ENCODE measurements at places on chromosomes 13 and 19.

GRCh38 chr13:75217949-75218348 lies 264.0 kb downstream of the TBC1D4 start:
- DNase-seq = no peak

- no peak for DNase-seq
Observed at GRCh38 chr13:100091391-100091790, 2.5 kb downstream of the PCCA start.

DNA sequence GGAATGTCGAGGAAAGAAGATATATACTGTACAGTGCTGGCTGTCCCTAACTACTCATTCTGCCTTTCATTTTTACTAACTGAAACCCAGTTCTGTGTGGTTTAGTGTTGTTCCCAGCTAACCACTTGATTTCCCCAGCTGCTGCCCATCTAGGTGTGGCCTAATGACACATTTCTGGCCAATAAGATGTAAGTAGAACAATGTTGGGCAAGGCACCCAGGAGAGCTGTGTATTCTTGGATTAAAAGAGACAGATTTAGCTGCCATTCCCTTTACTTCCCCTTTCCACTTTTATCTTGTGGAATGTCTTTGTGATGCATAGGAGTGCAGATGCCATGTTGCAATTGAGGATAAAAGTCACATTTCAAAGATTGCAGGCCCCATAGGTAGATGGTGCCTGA lies 28.3 kb upstream of the PCDH9 start:
- no peak for DNase-seq

GRCh38 chr19:45663800-45664199 lies 4.2 kb upstream of the GIPR start:
- no peak for DNase-seq

DNA sequence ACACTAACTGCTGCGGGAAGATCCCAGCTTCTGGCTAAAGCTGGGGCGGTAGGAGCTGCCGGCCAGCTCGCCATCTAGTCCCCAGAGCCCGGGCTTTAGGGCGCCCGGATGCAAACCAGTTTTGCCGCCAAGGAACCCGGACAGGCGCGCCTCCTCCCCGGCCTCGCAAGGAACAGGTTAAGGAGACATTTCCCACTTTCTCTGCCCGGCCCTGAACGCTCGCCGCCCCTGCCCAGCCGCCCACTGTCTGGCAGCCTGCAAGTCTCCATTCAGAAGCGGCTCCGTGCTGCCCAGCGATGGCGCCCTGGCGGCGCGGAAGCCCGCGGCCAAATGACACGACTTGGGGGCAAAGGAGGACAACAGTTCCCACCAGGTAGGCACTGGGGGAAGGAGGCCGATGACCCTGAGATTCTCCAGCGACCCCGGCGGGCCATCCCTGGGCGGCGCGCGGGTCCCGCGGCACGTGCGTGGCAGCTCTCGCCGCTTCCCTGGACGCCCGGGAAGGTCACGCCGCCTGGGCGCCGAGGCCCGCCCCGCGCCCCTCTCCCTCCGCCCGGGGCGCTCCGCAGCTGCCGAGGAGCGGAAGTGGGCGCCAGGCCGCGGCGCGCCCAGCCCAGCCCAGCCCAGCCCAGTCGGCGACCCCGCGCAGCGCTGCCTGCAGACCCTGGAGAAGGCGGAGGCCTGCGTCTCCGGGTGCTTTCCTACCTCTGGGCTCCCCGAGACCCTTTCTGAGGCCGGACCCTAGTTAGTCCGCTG lies 42.2 kb upstream of the HNRNPA1L2 start:
- DNase-seq = no peak

DNA sequence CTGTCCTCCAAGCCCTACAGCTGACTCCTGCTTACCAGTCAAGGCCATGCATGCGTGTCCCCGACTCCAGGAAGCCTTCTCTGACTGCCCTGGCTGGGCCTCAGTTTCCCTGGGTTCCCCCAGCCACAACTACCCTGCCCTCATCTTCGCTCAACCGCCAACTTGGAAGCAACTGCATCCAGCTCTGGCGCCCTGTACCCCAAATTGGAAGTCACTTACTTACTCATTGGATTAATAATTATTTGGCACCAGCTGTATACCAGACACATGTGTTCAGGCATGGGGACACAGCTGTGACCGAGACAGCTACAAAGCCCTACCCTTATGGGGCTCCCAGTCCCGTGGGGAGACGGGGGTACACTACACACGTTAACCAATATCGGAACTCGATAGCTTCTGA lies 10.9 kb upstream of the SEMA6B start:
- DNase-seq = no peak

DNA sequence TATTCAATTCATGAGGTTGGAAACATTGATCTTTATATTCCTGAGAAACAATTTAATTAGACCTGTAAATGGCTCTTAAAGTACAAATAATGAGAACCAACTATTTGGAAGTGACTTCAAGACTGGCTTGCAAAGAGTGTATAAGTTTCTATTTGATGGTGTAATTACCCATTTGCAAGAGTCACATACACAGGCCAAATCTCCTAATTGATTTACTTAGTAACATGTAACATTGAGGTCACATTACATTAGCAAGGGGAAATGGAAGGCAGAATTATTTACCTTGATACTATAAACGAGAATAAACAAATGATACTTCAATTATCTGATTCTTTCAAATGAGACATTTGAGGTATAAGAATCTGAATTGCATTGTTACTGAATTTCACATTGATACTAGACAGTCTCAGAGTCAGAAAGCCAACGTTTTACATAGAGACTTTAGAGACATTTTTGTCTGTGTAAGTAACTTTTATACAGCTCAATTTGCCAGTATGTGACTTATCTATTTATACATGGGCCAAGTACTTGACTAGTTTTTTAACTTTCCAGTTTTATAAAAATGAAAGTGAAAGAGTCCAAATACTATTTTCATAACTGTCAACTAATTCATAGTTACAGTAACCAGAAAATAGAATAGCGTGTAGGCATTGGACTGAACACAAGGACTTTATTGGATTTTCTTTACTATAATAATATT lies 95.6 kb upstream of the RFC3 start:
- DNase-seq = no peak

- DNase-seq = no peak
Observed at GRCh38 chr13:48487968-48488367, 44.9 kb downstream of the RCBTB2 start.

- no peak for DNase-seq
Observed at GRCh38 chr19:810077-810855, 11.5 kb downstream of the PLPPR3 start.

DNA sequence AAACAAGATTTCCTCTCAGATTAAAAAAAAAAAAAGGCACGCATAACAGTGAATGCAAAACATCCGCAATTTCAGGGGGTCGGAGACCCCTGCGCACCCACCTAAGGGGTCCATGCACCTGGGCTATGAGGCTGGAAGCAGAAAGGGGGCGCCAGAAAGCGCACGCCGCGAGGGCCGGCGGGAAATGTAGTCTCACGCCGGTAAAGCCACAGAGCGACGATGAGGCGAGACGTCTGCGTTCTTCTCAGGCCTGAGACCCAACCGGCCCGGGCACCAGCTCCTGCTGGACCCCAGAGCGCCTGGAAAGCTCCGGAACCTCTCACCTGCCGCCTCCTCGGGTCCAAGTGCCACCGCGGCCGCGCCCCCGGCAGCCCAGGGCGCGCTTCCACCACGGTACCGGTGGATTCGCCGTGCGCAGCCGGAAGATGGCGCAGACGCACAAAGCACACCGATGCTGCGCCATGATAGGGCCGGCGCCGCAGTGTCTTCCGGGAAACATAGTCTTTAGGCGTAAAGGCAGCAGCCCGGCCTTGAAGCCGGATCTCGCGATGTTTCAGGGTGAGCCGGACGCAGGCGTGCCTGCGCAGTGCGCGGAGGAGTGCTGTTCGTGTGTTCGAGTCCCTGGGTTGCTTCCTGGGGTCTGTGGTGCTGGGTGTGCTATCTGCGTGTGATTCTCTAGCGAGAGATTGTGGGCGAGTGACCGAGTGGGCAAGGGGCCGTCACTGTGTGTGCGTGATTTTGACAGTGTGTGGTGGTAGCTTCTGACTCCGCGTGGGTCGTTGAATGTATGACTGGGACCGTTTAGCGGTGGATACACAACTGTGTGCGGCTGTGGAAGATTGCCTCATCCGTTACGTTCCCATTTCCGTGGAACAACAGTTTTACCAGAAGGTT lies at the start of gene ZNF582:
TSS of gene ZNF582 (minus strand) at position 416 of the 894 bp plus-strand sequence. CDS start 1,782 bp downstream, outside the sequence.
- peak; percentile 84 for DNase-seq

DNA sequence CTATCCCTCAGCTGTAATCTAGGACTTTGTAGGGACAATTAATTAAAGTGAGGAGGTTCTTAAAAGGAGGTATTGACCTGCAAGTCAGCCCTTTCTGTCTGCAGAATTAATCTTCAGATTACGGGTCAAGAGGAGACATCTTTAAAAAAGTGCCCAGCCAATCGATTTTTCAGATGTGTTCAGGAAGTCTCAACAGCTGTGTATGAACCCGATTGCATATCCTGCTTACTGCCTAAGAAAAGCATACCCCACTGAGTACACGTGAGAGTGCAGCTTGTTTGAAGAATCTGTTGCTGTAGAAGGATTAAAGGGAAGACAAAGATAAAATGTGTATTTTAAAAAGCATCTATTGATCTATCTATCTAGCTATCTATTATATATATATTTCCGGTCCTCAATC lies 1194.5 kb downstream of the UQCRFS1 start:
- DNase-seq = no peak

- no peak for DNase-seq
Observed at GRCh38 chr19:14404312-14404711, 14.8 kb downstream of the DDX39A start.

DNA sequence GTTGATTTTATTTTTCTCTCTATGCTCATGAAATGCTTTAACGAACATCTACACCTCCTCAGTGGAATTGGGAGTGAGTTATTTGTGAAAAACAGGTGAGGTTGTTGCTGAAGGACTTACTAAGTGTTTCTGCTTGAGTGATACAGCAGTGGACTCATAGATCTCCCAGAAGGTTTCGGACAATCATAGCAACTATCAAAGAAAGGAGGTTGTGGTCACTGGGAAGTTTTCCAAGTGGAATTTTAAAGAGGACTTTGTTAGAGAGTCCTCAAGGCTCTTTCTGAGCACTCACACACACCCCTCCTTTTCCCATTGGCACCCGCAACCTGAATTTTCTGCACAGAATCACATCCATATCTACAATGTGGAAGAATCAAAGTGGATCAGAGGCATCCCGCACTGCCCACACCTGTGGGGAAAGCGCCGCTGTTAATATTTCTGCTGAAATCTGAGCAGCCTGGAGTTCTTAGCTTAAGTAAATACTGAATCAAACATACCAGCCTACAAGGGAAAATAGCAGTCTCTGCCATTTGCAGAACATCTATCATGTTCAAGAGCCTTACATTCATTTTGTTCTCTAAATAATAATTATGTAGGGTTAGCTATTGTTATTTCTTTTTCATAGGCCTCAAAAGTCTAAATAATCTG lies 719.4 kb downstream of the DIAPH3 start:
- DNase-seq = no peak

GRCh38 chr19:37928527-37929286 lies 21.7 kb downstream of the SIPA1L3 start:
- no peak for DNase-seq

- no peak for DNase-seq
Observed at GRCh38 chr19:11338121-11338520, 1.3 kb downstream of the RAB3D start.

GRCh38 chr13:50244355-50244712 lies 229.1 kb downstream of the KCNRG start:
- no peak for DNase-seq

- DNase-seq = peak; percentile 75
Observed at GRCh38 chr19:46748325-46749109, 2.3 kb upstream of the STRN4 start.

DNA sequence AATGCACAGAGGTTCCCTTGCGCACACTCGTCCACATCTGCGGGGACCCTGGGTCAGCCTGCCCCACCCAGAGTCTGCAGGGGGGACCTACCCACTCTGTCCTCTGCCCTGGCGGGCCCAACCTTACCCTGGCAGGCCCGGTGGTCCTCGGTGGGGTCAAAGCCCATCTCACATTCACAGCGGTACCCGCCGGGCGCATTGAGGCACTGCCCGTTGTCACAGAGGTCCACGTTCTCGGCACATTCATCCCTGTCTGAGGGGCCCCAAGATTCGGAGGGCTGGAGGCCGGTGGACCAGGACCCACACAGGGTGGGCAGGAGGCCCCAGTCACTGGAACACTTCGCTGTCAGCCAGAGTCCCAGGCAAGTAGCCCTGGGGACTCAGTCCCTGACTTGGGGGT lies 38.5 kb downstream of the FBN3 start:
- DNase-seq = no peak

GRCh38 chr13:80633251-80633650 lies 292.3 kb upstream of the SPRY2 start:
- no peak for DNase-seq

DNA sequence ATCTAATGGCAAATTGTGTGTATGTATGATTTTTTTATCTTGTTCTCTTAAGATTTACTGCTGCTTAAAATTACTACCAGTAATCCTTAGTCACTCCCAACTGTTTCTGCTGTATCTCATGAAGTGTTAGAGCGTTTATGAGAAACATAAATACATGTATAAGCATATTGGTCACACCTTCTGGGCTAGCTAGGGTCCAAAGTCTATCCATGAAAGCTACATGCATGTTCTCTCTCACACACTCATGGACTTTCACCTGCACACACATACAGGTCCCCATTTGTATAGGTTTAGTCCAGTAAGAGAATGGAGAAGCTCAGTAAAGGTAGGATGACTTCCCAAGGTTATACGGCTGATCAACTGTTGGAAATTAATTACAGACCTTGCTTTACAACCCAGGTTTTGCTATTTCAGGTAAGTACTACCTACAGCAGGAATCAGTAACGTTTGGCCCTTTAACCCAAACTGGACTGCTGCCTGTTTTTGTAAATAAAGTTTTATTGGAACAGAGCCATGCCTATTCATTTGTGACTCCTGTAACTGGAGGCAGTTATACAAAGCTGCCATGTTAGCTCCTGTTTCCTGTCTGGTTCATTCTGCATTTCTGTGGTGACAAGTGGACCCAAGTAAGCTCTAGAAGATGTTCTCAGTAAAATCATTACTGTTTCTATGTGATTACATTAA lies 15.3 kb downstream of the METTL21C start:
- no peak for DNase-seq

- DNase-seq = no peak
Observed at GRCh38 chr19:49132974-49133609, 13.7 kb downstream of the PPFIA3 start.

GRCh38 chr13:52793515-52794061 lies 54.0 kb upstream of the CNMD start:
- no peak for DNase-seq

DNA sequence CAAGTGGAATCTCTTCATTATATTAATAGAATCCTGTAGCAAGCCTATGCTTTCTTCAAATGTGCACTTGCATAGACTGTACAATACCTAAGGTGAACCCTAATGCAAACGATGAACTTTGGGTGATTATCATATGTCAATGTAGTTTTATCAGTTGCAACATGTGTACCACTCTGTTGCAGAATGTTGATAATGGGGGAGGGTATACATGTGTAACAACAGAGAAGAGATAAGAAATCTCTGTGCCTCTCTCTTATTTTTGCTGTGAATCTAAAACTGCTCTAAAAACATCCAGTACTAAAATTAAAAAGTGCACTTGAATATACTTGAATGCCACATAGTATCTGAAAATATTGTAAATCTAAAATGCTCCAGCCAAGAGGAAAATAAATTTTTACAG lies 820.8 kb upstream of the MIR17HG start:
- DNase-seq = no peak

- DNase-seq = no peak
Observed at GRCh38 chr19:2142173-2142829, 9.1 kb downstream of the AP3D1 start.

GRCh38 chr19:55082020-55082851 lies 6.6 kb downstream of the EPS8L1 start:
- DNase-seq = peak; percentile 40

Data from activated CD4-positive, alpha-beta T cell treated with anti-CD3 and anti-CD28 coated beads for 24 hours (primary cell).